ENCODE measurements at places on chromosomes 11 and 22. TPM values are rescaled to one million over a fixed set of nuclear protein-coding genes. Genes with fewer than 3 reads are reported as not detected.

DNA sequence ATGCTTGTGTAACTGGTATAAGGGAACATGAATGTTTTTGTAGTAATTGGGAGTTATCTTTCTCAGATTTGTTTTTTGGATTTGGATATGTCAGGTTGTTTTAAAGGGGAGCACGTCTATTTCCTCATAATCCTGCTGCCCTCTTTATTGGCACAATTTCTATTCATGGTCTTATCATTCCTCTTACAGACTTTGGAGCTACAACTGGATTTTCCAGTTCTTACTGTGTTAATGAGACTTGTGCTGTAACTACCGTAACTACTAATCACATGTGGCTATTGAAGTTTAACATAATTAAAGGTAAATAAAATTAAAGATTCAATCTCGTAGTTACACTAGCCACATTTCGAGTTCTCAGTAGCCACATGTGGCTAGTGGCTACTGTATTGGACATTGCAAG, 1.9 kb downstream of the FDX1 start:
- no peaks in the 10 kb centered on the region for H3K27me3 ChIP-seq
- peak overlapping the region; percentile 81 for H3K4me3 ChIP-seq
- no peaks in the 10 kb centered on the region for H3K36me3 ChIP-seq
- no peak for DNase-seq
- no peak overlapping the region for H3K27ac ChIP-seq
- H3K4me1 ChIP-seq, result no peaks in the 10 kb centered on the region

- H3K36me3 ChIP-seq, result no peaks in the 10 kb centered on the region
- peaks cover 6% of the 10 kb centered on the region for H3K4me1 ChIP-seq
- no peak overlapping the region for H3K27ac ChIP-seq
- no peak for DNase-seq
- H3K4me3 ChIP-seq, result no peak overlapping the region
Observed at GRCh38 chr11:2679011-2679676, 20.6 kb downstream of the KCNQ1OT1 start.

GRCh38 chr11:69231466-69232018, 62.4 kb upstream of the MYEOV start:
- H3K27me3 ChIP-seq, result no peaks in the 10 kb centered on the region
- no peaks in the 10 kb centered on the region for H3K36me3 ChIP-seq
- H3K4me3 ChIP-seq, result no peak overlapping the region

GRCh38 chr22:44869196-44869595, 116.8 kb downstream of the ARHGAP8 start:
- H3K27ac ChIP-seq, result no peak overlapping the region
- no peaks in the 10 kb centered on the region for H3K27me3 ChIP-seq

- H3K27ac ChIP-seq, result peak overlapping the region; percentile 28
- no peaks in the 10 kb centered on the region for H3K27me3 ChIP-seq
- DNase-seq, result no peak
- H3K4me1 ChIP-seq, result peaks cover 18% of the 10 kb centered on the region
Observed at GRCh38 chr11:58059007-58059350, 28.2 kb downstream of the OR6Q1 start.

DNA sequence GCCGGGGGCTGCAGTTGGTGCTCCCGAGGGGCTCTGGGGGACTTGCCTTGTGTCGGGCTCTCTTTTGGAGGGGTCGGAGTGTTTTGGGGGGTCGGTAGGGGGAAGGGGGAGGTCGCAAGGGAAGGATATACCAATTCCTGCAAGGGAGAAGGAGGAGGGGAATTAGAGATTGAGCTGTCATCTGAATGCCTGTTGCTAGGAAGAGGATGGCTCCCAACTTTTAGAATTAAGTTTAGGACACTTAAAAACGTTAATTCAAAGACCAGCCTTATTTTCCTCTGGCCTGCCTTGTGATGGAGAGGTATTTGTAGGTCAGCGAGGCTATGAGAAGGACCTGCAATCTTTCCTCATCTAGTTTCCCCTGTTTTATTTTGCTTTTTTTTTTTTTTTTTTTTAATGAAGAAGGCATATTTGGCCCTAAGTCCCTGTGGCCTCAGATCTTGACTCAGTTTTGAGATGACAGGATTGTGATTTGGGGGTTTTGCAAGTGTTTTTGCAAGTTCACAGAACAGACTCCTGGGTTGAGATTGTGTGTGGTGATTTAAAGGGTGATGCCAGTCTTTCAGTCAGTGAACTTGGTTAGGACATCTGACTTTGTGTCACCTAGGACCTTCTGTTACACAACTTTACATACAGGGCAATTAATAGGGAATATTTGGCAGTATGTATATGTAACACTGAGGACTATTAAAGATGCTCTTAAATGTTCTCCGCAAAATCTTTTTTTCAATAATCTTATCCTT, 672 bp downstream of the TMEM135 start:
- no peaks in the 10 kb centered on the region for H3K4me1 ChIP-seq
- peak overlapping the region; percentile 54 for H3K4me3 ChIP-seq
- H3K27ac ChIP-seq, result peak overlapping the region; percentile 62
- H3K36me3 ChIP-seq, result no peaks in the 10 kb centered on the region
- no peaks in the 10 kb centered on the region for H3K27me3 ChIP-seq
- no peak for DNase-seq

DNA sequence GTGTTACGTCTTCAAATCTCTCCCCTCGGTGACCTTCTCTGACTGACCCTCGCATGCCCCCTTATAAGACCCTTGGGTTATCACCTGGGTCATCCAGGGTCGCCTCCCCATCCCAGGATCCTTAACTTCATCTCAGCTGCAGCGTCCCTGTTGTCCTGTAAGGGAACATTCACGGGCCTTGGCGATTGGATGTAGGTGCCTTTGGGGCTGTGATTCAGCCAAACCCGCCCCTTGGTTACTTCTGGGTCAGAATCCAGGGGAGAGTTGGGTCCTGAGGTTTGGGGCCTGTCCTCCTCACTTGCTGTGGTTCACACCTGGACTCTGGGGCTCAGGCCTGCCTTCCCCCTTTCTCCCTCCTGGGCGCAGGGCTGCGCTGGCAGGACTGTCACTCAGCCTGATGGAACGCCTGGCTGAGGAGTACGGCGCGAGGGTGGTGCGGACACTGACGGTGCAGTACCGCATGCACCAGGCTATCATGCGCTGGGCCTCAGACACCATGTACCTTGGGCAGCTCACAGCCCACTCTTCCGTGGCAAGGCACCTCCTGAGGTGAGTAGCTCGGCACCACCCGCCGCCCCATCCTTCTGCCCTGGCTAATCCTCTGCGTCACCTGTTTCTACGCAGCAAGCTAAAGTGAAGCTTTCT, 29.4 kb downstream of the IGHMBP2 start:
- no peak for DNase-seq
- H3K27me3 ChIP-seq, result no peaks in the 10 kb centered on the region
- no peaks in the 10 kb centered on the region for H3K4me1 ChIP-seq
- no peak overlapping the region for H3K27ac ChIP-seq

DNA sequence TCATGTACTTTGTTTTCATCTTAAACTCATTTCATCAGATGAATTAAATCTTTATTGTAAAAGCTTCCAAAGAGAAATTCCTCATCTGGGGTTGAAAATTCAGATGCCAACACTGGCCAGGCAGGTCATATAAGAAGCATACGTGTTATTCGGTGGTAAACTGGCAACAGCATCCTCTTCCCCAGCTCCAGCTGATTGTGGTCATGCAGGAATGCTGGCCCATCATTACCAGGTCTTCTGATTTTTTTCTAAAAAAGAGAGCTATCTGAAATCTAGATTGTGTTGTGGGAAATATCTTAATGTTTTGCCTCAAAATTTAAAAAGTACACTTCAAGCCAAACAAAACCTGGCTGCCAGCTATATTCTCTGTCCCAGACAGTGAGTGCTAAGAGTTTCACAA, 53.6 kb downstream of the ARFGAP2 start:
- H3K4me1 ChIP-seq, result no peaks in the 10 kb centered on the region
- no peak overlapping the region for H3K27ac ChIP-seq
- DNase-seq, result no peak
- H3K27me3 ChIP-seq, result no peaks in the 10 kb centered on the region
- H3K4me3 ChIP-seq, result no peak overlapping the region

GRCh38 chr22:40107244-40107643, 70.5 kb upstream of the TNRC6B start:
- no peak for DNase-seq
- H3K4me3 ChIP-seq, result no peak overlapping the region
- no peaks in the 10 kb centered on the region for H3K36me3 ChIP-seq
- no peaks in the 10 kb centered on the region for H3K27me3 ChIP-seq
- H3K4me1 ChIP-seq, result no peaks in the 10 kb centered on the region
- H3K27ac ChIP-seq, result no peak overlapping the region

DNA sequence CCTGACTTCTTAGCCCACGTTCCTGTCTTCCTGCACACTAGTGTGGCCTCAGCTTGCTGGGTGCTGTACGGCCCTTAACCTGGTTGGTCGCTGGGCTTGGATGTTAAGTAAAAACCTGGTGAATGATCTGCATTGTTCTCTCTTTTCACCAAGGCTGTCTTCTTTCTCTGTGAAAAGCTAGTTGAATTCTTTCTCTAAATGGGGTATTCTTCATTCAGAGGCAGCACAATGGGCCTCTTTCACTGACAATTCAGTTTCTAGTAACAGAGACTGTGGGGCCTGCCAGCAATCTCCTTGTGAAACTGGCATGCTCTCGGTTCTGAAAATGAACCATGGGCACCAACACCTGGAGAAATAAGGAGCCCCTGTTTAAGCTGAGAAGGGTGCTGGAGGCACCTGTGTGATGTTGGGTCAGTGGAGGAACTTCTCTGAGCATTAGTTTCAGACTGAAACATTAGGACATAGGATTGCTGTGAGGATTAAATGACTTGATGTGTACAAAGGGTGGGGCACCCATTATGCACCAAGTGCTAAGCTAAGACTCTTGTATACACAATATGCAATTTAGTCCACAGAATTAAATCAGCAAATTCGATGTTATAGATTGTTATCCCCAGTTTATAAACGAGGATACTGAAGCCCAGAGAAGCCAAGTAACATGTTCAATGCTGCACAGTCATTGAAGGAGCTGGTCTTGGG, 33.1 kb upstream of the ELF5 start:
- no peak for DNase-seq
- H3K36me3 ChIP-seq, result no peaks in the 10 kb centered on the region
- H3K27me3 ChIP-seq, result no peaks in the 10 kb centered on the region
- H3K4me3 ChIP-seq, result no peak overlapping the region

- peak; percentile 87 for DNase-seq
- H3K36me3 ChIP-seq, result no peaks in the 10 kb centered on the region
- peaks cover 27% of the 10 kb centered on the region for H3K27me3 ChIP-seq
Observed at GRCh38 chr11:3160252-3161031, 4.7 kb downstream of the OSBPL5 start.

DNA sequence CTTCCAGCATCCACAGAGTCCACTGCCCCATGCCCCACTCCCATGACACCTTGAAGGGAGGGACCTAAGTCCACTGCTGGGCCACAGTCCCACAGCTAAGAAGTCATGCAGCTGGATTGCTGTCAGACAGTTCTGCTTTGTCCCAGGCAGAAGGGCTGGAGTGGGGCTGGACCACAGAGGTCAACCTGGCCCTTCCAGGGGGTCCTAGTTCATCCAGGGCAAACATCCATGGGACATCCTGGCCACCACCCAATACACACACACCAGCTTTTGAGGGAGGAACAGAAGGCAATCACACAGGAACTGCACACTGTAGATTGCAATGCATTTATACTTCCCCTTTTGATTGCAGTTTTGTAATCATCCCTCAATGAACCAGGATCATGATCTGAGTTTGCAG, 11.3 kb upstream of the APOL4 start:
- H3K27ac ChIP-seq, result no peak overlapping the region
- DNase-seq, result no peak
- H3K4me1 ChIP-seq, result no peaks in the 10 kb centered on the region
- H3K4me3 ChIP-seq, result no peak overlapping the region
- no peaks in the 10 kb centered on the region for H3K27me3 ChIP-seq

DNA sequence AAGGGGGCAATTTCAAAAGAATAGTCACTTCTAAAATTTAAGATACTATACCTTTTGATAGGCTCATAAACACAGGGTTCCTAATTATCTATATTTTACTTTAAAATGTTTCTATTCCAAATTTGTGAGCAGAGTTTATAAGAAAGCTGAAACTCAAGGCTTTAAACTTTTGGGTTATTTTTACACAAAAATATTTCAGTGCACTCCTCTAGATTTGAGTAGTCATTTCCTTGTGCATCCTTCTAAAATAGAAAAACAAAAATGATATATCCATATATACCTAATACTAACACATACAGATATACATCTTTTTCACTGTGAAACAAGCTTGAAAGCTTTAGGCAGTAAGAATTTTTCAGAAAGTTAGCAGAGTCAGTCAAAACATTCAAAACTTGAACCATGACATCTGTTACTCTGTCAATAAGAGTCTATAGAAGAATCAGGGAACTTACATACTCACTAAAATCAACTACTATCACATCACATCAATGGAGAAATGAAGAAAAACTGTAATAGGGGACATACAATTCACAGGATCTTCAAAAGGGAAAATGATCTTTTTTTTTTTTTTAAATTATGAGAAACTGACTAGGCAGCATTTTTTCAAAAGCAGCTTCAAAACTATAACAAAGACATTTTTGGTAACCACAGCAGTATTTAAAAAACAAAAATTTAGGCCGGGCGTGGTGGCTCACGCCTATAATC, 5.1 kb downstream of the PHF21A start:
- H3K27me3 ChIP-seq, result no peaks in the 10 kb centered on the region
- peaks cover 5% of the 10 kb centered on the region for H3K4me1 ChIP-seq
- H3K27ac ChIP-seq, result no peak overlapping the region
- DNase-seq, result no peak

GRCh38 chr11:80722629-80723028, 1281.8 kb upstream of the TENM4 start:
- H3K4me3 ChIP-seq, result no peak overlapping the region
- no peak for DNase-seq
- no peaks in the 10 kb centered on the region for H3K4me1 ChIP-seq
- no peaks in the 10 kb centered on the region for H3K27me3 ChIP-seq
- H3K27ac ChIP-seq, result no peak overlapping the region

- no peak overlapping the region for H3K4me3 ChIP-seq
- no peaks in the 10 kb centered on the region for H3K36me3 ChIP-seq
- no peaks in the 10 kb centered on the region for H3K4me1 ChIP-seq
- no peak for DNase-seq
- H3K27ac ChIP-seq, result no peak overlapping the region
Observed at GRCh38 chr11:79312617-79313529, 128.0 kb downstream of the TENM4 start.

The ISX gene
- not detected for total RNA-seq

The SPTBN2 gene
- total RNA-seq, result 71.4 TPM

The ANGPTL5 gene
- total RNA-seq, result not detected

The SLC5A4 gene
- total RNA-seq, result not detected

The CEP164 gene
- total RNA-seq, result 20.8 TPM

The DRD4 gene
- total RNA-seq, result 3.4 TPM

The MMP27 gene
- not detected for total RNA-seq

The CELSR1 gene
- 12.2 TPM for total RNA-seq
